ENCODE measurements at places on chromosomes 5 and 9.

- no peak for DNase-seq
These were observed 797 bp upstream of the CCL27 start for GRCh38 chr9:34663303-34663605.

- no peak for DNase-seq
These were observed 17.8 kb downstream of the NOTCH1 start for GRCh38 chr9:136527721-136528710.

DNA sequence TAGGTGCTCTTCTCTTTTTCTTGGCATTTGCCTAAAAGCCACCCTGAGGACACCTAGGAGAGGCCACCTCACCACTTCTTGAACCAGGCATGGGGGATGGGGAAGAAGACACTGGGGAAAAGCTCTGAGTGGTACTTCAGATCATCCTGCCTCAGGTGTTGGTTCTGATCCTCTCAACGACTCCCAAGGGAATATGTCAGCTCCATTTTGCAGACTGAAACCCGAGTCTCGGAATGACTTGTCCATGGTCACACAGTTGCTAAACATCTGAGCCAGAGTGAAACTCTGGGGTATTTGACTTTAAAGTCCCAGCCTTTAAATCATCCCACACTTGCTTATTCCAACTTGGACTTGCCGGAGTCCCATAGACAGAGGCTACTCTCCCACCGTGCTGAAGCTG is 120.6 kb upstream of the GABRP start:
- no peak for DNase-seq

- DNase-seq = no peak
These were observed 101.2 kb downstream of the RAPGEF6 start for GRCh38 chr5:131533836-131534235.

- DNase-seq = no peak
These were observed 188.3 kb downstream of the ARHGEF28 start for GRCh38 chr5:73814233-73814846.

DNA sequence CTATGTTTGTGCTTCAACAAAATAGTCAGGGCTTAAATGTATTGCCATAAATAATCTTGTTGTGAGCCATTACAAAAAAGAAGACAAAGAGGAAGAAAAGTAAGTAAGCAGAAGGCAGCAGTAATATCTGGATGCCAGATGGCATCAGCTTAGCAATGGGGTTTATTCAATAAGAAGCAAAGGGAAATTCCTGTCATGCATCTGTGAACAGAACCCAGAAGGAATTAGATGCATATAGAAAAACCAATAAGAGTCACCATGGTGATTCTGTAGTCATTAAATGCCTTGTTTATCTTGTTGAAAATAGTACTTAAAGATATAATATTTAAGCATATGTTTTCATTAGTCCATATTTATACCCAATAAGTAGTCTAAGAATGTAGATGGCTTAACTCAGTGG is 216.0 kb downstream of the ADAMTSL1 start:
- no peak for DNase-seq

DNA sequence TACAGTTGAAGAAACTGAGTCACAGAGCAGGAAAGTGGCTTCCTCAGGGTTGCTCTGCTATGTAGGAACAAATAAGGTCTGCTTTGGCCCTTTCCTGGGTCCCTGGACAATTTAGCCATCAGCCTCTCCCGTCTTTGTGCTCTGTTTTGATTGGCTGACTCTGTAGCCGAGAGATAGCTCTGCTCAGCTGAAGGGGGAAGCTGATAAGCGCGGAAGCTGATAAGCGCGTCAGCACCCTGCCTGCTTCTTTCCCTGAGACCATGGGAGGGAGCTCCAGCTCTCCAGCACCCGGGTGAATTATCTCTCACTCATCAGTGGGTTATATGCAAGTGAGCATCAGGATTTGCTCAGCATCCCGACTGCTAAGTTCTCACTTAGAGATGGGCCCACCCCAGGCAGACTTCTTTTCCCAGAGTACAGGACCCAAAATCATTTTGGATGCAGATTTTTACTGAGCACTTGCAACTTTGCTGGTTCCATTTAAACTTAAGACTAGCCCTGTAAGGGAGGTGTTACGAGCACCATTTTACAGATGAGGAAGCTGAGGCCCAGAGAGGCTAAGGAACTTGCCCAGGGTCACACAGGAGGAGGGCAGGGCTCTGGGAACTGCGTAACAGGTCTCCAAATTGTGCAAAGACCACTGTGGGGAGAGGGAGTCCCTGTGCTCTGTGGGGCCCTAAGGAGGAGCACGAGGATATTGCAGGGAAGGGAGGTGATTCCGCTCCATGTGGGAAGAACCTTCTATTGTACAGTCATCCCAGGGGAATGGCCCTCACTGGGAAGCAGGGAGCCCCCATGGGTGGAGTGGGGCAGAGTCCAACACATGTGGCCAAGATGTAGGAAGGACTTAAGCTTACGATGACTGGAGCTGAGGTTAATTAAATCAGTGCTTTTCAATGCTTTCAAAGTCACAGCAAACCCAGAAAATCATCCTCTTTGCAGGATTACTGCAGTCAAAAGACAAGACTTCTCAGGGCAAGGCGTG is 83.7 kb upstream of the ORM1 start:
- DNase-seq = no peak

GRCh38 chr5:120394259-120394658 is 69.8 kb upstream of the PRR16 start:
- DNase-seq = no peak

- DNase-seq = no peak
These were observed 438 bp downstream of the NSUN2 start for GRCh38 chr5:6632324-6632887.

DNA sequence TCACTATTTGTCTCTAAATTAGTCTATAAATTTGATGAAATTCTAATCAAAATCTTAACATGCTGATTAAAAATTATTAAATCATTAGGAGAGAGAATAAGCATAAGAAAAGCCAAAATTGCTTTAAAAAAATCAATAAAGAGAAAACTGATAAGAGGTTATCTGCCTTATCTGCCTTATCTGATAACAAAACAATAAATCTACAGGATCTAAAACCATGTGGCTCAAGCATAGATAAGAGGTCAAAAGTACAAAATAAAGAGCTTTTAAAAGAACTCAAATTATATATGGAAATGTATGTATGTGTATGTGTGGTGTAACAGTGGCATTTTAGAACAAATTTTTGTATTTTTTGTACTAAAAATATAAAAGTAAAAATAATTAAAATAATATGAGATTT is 18.6 kb downstream of the TRIM14 start:
- no peak for DNase-seq

DNA sequence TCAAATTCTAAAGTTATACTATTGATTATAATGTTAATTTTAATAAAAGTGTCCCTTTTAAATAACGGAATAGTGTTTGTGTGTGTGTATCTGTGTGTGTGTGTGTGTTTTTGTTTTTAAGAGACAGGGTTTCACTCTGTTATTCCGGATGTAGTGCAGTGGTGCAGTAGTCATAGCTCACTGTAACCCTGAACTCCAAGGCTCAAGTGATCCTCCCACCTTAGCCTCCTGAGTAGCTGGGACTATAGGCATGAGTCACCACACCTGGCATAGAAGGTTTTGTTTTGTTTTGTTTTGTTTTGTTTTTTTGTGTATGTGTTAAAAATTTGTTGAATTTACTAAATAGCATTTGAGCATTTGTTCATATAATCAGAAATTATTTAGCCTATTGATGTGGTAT is 64.6 kb downstream of the YTHDC2 start:
- no peak for DNase-seq

- DNase-seq = no peak
These were observed 35.1 kb downstream of the GRIA1 start for GRCh38 chr5:153525536-153525935.

DNA sequence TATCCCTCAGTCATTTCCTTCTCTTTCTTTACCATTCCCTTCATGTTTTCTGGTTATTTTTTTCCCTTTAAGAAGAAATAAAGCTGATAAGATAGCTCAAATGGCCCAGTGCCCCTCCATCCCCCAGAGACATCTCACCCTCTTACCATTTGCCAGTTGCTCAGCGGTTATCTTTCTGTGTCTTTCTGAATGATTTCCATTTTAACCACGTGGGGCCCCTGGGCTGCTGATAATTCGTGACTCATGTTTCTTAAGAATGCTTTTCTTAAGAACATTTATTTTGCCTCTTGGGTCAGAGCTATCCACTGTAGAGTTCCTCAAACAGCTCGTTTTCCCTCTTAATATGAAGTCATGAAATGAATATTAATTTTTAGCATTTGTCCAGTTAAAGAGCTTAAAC is 147.8 kb downstream of the MAST4 start:
- DNase-seq = no peak

- DNase-seq = no peak
These were observed 48.5 kb downstream of the LRRC70 start for GRCh38 chr5:62627121-62627520.

DNA sequence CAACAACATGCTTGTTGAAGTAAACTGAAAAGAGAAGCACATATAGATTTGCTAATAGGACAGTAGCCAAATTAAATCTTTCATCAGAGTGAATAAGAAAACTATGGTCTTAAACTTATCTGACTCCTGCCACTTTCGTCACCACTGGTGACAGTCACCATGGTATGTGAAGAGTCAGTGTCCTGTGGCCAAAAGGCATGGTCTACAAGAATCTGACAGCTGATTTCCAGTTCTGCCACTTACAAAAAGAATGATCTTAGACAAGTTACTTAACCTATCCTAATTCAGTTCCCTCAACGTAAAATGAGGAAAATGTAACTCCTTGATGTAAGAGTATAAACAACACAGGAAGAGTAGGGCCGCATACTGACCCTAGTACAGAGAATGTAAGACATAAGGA is 102.0 kb downstream of the LPAR1 start:
- DNase-seq = no peak

DNA sequence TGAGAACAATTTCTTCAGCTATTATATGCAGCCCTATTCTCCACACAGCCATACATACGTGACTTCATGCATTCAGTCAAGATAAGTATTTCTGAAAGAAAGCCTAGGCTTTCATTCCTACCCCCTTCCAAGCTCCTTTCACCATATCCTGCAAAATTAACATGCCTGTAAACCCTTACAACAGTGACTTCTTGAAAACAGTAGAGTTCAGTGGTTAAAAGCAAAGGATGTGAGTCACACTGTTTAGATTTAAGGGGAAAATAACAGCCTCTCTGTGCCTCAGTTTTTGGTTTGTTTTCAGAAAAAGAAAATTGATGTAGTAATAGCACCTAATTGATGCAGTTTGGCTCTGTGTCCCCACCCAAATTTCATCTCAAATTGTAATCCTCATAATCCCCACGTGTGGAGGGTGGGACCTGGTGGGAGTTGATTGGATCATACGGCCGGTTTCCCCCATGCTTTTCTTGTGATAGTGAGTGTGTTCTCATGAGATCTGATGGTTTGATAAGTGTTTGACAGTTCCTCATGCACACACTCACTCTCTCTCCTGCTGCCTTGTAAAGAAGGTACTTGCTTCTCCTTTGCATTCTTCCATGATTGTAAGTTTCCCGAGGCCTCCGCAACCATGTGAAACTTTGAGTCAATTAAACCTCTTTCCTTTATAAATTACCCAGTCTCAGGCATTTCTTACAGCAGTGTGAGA is 264.8 kb downstream of the CETN3 start:
- DNase-seq = no peak

DNA sequence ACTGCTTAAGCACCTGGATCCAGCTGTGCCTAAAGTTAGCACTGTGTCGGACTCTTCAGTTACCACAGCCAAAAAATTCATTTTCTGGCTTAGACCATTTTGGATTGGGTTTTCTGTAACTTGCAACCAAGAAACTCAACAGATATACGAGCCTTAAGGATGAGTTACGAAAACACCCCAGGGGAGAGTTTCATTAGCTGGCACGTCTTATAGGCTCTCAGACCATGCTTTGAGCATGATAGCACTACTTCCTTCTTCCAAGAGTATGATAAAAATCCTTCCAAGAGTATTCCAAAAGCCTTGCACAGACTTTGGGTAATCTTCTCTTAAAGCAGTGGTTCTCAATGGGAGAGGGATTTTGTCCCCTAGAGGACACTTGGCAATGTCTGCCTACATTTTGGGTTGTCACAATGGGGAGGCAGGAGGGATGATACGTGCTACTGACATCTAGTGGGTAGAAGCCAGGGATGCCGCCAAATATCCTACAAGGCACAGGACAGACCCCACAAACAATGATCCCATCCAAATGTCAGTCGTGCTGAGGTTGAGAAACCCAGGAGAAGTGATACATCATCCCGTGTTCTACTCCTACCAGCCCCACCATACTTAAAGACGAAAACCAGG is 64.8 kb downstream of the SMIM23 start:
- no peak for DNase-seq

GRCh38 chr9:7451062-7451461 is 348.5 kb downstream of the DMAC1 start:
- no peak for DNase-seq
